ENCODE measurements at places on chromosomes 6 and 20.

DNA sequence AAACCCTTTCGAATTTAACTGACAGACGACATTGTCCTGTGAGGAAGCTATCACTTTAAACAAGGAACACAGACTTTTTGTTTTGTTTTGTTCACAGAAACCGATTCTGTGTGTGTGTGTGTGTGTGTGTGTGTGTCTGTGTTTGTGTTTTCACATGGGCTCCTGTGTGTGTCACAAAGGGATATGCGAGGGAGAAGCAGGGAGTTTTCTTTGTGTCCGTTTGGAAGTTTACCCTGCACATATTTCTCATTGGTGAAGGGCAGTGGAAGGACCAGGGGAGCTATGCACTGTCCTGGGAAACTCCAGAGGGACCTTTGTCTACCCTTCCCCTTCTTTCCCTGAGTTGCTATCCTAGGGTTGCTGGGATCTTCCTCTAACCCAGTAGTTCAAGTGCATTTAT lies 17.7 kb downstream of the POM121L2 start:
- no peak for DNase-seq

DNA sequence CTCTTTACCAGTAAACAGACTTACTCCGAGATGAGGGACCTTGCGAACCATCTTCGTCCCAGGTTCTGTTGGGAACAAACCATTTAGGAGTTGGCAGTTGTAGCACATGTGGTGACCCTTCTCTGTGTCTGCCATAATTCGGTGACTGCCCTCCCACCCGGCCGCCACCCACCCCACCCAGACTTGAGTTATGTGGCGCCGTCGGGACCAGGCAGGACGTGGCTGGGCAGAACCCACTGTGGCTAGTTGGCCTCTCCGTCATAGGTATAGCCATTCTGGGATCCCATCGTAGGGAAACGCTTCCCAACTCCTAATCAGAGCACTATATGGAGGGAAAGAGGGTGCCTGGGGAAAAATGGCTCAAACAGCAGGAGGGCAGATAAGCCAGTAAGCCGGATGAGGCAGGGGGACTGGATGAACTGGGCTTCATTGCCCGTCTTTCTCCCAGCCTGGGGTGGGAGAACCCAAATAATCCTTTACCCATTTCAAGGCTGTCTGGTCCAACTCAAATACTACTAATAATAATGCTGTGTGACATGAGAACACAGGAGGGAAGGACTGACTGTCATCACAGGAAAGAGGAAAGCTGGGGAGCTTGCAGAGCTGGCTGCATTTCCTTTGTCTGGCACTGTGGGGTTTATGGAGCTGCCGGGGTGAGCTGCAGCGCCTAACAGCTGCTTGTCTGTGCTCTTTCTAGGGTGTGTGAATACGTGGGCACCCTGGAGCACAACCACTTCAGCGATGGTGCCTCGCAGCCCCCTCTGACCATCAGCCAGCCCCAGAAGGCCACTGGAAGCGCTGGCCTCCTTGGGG lies 73.0 kb upstream of the PBOV1 start:
- no peak for DNase-seq

GRCh38 chr6:125558241-125558843 lies 191.1 kb upstream of the HEY2 start:
- DNase-seq = no peak

GRCh38 chr6:165453395-165453794 lies 144.0 kb upstream of the C6orf118 start:
- no peak for DNase-seq

DNA sequence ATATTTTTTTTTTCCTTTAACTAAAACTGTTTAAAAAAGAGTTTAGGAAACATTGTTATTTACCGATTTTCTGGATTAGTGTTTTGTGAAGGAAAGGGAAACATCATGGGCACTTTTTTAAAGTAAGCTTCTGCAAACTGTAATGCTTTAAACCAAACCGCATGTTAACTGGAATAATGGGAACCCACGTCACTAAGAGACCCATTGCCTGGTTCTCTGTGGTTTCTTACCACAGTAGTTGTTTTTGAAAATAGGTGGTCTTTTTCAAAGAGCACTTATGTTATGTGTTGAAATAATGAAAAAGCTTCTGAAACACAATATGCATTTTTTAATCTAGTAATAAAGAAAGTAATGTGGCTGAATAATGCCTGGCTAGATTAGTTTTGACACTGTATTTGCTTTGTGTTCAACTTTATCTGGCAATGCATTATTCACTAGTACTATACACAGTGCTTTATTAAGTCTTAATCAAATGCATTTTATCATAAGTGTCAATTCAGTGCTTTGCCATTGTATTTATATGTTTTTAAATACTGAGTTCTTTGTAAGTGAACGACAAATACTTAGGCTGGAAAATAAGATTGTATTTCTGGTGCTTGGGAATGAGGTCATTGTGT lies 754.1 kb upstream of the FLRT3 start:
- no peak for DNase-seq

DNA sequence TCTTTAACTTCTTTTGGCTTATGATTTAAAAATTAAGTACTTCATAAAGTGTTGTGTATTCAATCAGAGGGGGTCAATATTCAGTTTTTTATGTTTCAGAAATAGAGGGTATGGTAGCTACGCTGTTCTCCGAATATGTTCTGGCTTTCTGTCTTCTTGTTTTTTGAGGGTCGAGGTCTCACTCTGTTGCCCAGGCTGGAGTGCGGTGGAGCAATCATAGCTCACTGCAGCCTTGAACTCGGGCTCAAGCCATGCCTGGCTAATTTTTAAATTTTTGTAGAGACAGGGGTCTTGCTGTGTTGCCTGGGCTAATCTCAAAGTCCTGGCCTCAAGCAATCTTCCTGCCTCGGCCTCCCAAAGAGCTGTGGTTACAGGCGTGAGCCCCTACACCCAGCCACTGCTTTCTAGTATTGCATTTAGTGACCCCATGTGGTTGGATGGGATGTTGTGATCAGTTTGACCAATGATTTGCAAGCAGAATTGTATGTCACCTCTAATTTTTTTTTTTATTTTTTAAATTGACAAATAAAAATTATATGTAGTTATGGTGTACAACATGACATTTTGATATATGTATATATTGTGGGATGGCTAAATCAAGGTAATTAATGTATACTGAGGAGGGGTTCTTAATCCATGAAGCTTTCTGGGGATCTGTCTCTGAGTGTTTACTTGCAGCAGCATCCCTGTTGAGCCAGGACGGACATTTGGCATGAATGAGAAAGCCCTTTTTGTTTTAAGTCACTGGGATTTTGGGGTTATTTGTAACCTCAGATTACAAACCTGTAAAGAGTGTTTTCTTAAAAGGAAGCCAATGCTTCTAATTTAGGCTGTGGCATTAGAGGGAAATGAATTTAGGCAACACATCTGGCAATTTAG lies 38.5 kb upstream of the DEK start:
- no peak for DNase-seq
